ENCODE measurements at places on chromosomes 16 and 17.

DNA sequence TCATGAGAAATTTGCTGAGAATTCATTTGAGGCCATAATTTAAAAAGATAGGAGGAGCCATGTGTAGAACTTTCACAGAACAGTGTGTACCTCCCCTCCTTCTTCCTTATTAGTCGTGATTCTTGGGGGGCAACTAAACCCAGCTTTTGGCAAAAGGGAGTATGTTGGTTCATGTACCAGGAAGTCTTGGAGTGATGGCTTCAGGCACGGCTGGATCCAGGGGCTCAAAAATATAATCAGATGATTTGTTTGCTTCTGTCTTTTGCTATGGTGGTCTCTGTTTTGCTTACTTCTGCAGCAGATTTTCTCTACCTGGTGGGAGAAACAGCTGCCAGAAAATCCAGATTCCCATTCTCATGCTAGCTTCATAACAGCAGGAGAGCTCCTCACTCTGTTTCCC lies 629.9 kb downstream of the MAF start:
- DNase-seq, result no peak

DNA sequence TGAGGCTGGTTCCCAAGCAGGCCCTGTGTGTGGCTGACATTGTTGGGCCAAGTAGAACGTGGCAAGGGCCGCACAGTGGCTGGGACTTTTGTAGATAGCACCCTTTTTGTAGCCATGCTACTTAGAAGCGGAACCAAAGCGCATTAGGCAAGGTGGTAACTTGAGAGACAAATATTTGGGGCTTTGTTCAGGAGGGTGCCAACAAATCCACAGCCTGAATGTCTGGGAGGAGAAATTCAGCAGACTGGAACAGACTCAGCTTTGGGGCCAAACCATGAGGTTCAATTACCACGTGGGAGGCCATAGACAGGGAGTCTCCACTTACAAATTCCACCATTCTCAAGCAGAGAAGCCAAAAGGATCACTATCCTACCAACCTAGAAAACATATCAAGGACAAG lies 183.7 kb downstream of the RGS9 start:
- DNase-seq, result no peak

DNA sequence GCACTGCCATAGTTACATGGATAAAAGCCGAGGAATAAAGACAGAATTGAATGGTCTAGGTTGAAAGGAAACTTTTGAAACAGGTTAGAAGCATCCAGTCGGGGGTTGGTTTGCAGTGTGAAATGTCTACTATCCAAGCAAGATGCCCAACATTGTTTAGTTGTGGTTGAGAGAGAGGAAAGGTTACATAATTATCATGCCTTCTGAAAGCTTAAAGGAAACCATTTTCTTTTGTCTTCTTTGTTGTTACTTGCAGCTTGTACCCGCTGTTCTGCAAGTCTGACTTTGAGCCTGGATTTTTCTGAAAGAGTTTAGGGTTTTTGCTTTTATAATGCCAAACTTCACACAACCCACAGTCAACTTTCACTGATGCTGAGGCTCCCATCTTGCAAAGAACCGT lies 167.9 kb downstream of the AXIN2 start:
- no peak for DNase-seq

- DNase-seq, result no peak
Observed at GRCh38 chr16:78869492-78869891, 731.0 kb downstream of the MAF start.

- no peak for DNase-seq
Observed at GRCh38 chr16:19115148-19116021, 1.6 kb downstream of the ITPRIPL2 start.

- no peak for DNase-seq
Observed at GRCh38 chr17:79797492-79798298, 818 bp upstream of the CBX8 start.

- no peak for DNase-seq
Observed at GRCh38 chr16:4450931-4451519, 23.4 kb downstream of the NMRAL1 start.

- DNase-seq, result no peak
Observed at GRCh38 chr16:63145411-63145810, 1109.2 kb upstream of the CDH8 start.

DNA sequence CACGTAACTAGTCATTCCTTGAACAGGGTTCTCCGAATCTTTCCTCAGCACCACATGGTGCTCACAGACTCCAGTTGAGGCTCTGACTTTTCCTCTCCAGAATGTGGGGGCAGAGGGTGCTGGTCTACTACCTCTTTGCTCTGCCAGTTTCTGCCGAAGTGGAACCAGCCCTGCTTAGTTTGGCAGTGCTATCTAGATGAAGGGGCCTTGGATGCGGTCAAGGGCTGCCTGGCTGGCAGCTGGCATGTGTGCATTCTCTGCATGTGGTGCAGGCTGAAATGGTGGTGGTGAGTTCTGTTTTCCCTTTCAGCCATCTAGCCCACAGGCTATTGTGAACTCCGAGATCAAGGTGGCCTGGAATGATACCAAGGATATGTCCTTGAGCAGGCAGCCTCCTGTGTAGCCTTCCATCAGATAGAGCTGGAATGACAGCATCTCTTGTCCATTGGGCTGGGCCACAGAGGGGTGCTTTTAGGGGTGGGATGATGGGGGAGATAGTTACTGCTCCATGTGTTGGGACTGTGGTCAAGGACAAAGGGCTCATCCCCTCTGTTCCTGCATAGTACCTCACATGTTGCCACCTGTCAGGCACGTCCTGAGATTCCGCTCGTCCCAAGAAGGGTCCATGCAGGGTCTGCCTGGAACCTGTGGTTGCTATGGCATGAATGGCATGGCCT lies 2.0 kb downstream of the DYNLL2 start:
- DNase-seq, result no peak

DNA sequence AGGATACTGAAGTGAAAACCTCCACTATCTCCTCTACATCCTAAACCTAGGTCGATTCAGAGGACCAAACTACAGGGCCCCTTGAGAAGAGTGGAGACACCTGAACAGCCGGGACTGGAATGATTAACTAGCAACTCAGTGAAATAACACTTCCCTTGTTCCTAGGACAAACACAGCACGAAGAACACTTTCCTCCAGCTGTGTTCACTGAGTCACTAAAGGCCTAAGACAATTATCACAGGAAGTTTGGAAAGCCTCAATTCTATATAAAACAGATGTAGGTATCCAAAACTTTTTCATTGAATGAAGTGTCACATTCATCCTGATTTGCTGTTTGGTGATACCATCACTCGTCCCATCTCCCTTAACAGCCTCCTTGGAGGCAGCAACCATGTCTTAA lies 15.5 kb upstream of the CUEDC1 start:
- no peak for DNase-seq

GRCh38 chr17:76026714-76027158 lies 370 bp downstream of the EVPL start:
- no peak for DNase-seq

DNA sequence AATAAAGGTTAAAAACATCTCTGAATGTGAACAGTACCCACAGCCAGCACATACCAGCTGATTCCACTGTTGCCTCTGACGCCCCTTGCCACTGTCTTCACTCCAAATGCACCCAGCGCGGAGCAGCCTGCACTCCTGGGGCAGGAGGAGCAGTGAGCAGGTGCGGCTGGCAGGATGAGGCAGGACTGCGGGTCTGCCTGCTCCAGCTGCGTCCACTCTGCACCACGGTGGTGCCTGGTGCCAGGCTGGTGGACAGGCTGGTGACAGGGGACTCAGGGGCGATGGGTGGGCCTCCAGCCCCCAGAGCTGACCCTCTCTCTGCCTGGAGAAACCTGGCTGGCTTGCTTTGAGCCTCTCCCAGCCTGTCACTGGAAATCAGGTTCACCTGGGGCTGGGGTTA lies 9.4 kb downstream of the RAB40B start:
- DNase-seq, result no peak

GRCh38 chr17:58783380-58783779 lies 27.7 kb downstream of the PPM1E start:
- no peak for DNase-seq

DNA sequence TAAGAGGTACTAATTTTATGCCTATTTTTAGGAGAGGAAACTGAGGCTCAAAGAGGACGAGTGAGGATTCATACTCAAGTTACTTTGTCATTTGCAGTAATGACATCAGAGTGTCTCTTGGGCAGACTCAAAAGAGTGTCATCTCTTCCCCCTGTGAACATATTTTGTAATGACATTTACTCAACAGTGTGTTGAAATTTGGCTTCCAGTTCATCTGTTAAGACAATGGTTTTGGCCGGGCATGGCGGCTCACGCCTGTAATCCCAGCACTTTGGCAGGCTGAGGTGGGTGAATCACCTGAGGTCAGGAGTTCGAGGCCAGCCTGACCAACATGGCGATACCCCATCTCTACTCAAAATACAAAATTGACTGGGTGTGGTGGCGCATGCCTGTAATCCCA lies 28.9 kb downstream of the WFDC1 start:
- DNase-seq, result no peak

DNA sequence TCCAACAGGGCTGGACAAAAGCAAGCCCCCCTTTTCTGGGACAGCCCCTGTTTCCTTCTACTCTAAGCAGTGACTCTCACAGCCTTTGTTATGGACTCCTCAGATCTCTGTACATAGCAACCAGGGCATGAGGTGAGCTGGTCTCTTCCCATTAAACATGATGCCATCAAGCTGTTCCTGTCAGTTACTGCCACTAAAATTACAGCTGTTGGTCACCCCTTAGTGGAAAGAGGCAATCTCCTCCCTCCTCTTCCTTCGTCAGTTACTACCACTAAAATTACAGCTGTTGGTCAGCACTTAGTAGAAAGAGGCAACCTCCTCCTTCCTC lies 95.2 kb upstream of the SMIM36 start:
- DNase-seq, result no peak

- DNase-seq, result no peak
Observed at GRCh38 chr17:30924341-30924740, 2.6 kb downstream of the ADAP2 start.

- no peak for DNase-seq
Observed at GRCh38 chr16:17360693-17361122, 110.1 kb downstream of the XYLT1 start.

GRCh38 chr17:77636835-77637817 lies 321.4 kb upstream of the TNRC6C start:
- no peak for DNase-seq

- DNase-seq, result no peak
Observed at GRCh38 chr17:1916963-1917715, 87.3 kb downstream of the RPA1 start.

DNA sequence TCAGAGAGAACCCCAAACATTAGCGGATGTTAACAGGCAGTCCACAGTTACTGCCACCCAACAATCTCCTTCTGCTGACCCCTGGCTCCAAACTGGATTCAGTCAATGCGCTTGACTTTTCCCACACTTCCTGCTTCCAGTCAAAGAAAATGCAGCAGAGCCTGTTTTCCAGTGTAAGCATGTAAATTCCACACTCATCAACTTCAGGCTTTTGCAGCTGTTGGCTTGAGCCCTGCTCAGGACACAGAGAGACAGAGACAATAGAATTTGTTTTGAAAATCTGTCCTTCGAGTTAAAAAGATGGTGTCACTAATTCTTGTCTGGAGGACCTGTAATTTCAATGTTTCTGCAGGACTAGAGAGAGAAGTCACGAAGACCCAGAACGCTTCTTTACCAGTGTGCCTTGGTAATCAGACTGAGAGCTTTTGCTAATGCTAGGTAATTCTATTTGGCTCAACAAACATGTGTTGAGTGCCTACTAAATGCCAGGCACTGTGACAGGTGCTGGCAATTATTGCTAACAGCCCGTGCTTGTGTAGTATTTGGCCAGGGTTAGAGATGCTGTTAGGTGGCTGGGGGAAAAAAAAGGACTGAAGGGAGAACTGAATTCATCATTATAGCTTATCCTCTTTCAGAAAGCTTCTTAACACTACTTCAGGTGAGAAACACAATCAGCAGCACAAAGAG lies 32.5 kb downstream of the HOXB1 start:
- no peak for DNase-seq

DNA sequence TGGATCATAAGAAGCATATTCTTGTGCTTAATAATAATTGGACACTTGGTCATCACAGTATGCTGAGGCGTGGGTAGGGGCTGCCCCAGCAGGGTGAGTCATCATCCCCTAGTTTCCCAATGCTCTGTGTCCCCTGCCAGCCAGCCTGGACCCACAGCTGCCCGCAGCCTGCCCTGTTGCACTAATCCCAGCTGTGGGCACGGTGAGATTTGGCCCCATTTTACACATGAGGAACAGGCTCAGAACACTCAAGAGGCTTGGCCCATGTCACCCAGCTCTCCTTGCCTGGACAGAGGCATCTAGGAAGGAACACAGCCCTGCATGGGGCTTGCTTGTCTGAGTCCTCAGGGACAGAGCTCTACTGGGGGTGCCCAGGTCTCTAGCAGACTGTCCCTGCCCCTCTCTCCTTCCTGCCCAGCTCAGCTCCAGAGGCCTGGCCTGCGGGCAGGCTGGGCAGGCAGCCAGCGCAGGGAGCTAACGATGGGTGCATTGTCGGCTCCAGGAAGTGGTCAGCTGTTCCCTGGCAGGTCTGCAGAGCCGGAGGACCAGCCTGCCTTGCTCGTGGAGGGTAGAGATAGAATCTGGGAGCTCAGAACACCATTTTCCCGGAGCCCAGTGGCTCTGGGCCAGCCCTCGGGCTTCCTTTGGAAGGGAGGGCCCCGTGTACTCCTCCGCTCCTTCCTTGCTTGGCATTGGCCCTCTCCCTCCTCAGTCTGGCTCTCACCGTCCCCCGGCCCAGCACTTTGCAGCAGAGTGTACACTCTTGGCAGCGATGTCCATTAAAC lies 189.4 kb downstream of the RAB11FIP4 start:
- DNase-seq, result no peak

DNA sequence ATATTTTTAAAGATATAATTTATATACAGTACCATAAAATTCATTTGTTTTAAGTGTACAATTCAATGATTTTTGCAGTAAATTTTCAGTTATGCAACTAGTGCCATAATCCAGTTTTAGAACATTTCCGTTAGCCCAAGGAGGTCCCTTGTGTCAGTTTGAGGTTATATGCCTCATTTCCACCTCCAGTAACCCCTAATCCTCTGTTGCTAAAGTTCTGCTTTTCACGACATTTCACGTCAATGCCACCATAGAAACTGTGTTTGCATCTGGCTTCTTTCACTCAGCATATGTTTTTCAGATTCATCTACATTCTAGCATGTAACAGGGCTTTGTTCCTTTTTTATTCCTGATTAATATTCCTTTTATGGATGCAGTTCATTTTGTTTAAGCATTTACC lies 42.4 kb upstream of the NUDT7 start:
- DNase-seq, result no peak

- DNase-seq, result no peak
Observed at GRCh38 chr16:30368122-30368791, 2.0 kb downstream of the TBC1D10B start.

- no peak for DNase-seq
Observed at GRCh38 chr16:25135254-25135878, 23.8 kb downstream of the LCMT1 start.
